ENCODE measurements at places on chromosomes 12 and 14.
A peak's percentile ranks its signal among the peaks of the same experiment; 100 is the strongest.

DNA sequence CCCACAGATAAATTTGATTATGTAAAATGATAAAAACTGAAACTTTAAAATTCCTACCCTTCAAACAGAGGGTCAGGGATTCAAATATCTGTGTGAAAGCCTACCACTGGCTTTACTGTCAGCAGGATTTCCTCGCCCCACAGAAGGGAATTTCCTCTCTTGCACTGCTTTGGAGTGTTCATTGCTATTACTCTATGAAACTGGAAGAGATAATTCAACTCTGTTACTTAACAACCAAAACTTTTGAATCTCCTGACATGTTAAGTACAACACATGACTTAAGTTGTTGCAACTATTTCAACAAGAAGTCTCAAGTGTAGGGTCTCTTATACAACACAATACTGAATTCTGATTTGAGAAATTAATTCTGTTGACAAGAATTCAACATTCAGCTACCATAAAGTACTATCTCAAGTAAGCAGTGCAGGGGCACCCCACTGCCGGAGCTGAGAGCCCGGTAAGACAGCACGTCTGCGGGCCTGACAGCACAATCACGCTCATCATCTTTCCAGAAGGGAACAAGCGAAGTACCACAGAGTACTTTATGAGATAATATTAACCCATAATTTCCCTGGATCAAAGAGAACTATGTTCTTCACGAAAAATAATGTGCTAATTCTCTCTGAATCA is 22.9 kb downstream of the DICER1 start:
- no peak for DNase-seq

GRCh38 chr12:22046968-22047390 is 961 bp downstream of the CMAS start:
- no peak for DNase-seq

DNA sequence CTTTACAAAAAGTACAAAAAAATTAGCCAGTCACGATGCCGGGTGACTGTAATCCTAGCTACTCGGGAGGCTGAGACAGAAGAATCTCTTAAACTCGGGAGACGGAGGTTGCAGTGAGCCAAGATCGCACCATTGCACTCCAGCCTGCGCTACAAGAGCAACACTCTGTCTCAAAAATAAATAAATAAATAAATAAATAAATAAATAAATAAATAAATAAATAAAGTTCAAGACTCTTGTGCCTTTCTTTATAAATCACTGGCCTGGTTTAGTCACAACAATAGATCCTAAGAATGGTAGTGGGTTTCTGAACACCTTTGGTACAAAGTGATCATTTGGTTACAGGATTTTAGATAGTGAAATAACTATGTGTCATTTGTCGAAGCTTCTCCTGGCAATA is 46.1 kb downstream of the ARL1 start:
- no peak for DNase-seq

- no peak for DNase-seq
These were observed 22.0 kb upstream of the DRAM1 start for GRCh38 chr12:101855364-101855884.

DNA sequence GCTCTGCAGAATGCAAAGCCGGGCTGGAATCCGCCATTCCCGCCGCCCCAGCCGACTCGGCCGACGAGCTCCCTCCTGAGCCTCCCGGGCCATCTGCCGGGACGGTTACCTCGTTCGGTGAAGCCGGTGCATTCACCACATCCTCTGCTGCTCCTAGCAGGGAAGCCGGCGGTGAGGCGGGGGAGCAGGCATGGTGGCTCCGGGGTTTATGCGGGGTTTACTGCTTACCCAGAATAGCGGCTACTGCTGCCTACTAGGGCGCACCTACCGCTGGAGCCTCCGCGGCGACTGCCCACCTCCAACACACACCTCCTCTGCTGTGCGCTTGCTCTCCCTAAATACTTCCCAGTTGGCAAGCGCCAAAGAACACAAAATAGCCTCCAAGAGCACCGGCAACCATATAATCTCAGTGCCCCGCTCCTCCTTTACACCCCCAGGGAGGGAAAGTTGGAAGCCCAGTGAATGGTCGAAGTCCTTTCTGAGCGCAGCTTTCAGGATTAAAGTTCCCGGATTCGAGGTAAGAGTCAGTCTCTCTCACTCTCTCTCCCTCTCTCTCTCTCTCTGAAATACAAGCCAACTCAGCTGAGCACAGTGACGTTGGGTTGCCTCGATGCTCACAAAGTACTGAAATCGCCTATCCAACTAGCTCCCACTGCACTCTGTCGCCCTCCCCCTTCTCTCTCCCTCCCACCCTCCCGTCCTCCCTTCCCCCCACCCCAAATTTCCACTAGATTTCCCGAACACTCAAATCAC is at the start of gene TBX5:
TSS of gene TBX5 (minus strand) at position 626 of the 753 bp plus-strand sequence. CDS start 2,246 bp downstream, outside the sequence.
- no peak for DNase-seq

- no peak for DNase-seq
These were observed 11.7 kb downstream of the TULP3 start for GRCh38 chr12:2902272-2902880.

DNA sequence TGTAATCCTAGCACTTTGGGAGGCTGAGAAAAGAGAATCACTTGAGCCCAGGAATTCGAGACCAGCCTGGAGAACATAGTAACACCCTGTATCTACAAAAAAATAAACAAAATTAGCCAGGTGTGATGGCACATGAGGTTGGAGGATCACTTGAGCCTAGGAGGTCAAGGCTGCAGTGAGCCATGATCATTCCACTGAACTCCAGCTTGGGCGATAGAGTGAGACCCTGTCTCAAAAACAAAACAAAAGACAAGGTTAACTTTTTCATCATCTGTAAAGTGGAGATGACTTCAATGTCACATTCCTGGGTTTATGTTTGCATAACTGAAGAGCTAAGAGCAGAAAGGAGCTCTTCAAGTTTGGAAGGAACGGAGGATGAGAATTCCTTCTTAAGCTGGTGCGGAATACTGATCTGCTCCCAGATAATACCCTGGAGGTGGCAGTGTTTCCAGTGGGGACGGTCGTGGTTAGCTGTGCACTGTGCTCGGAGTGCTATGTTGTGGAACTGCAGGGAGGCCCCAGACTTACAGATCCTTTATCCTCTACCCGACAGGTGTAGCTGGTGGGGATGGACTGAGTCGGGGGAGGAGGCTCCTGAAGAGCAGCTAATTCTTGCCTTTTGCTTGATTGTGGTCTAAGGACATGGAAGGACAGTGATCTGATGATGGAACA is 22.5 kb upstream of the BICD1 start:
- no peak for DNase-seq

GRCh38 chr14:23056956-23057756 is at the start of gene CDH24:
Gene CDH24 (minus strand): TSS chr14:23057520. CDS start chr14:23055733, 1,787 bp downstream.
- peak; percentile 80 for DNase-seq

DNA sequence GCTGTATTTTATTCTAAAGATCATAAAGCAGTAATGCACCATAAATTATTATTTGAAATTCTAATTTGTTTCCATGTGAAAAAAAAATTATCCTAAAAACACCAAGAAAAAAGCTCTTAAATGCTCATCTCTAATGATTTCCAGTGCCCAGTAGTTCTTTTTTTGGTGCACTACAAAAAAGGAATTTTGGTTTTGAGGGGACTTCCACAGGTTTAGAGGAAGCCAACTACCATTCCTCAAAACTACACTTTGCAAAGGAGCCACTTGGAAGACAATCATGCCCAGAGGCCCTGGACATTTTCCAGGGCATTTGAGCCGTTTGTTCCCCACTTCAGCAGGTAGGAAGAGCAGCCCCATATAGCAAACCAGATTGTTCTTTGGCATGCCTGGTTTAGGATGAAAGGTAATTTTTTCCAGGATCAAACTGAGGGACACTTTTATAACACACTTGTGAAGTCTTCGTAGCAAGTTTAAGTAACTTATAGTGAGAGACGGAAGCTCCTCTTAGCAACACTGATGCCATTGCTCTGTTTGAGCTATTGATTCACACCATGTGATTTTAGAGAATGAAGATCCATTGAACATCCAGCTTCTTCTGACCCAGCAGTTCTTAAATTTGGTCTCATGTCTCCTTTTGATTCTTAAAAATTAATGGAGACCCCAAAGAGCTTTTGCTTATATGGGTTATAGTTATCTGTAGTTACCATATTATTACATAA is 187.9 kb downstream of the ETV6 start:
- DNase-seq, result no peak

GRCh38 chr12:132282950-132283771 is 46.2 kb downstream of the GALNT9 start:
- DNase-seq, result no peak

DNA sequence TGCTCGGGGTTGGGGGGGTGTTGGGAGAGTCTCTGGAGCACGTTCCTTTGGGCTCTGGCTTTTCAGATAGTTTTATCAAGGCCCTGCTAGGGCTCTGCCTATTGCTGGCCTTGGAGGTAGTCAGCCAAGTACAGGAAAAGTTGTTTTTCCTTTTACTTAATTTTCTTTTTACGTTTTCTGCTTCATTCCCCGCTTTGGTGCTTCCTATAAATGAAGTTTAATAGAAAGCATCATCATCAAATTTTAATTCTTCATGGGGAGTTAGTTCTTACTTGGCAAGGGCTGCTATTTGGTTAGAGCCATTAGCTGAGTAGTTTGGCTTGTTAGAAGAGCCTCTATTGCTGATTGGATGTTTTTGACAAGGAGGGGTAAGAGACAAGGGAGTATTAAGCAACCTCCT is 15.1 kb upstream of the ADAM21 start:
- no peak for DNase-seq

- no peak for DNase-seq
These were observed 2.0 kb upstream of the AP1G2 start for GRCh38 chr14:23569443-23570151.

- DNase-seq, result no peak
These were observed 11.5 kb upstream of the TBPL2 start for GRCh38 chr14:55451950-55452349.
